ENCODE measurements at places on chromosomes 16 and 17. TPM values are rescaled to one million over a fixed set of nuclear protein-coding genes. Genes with fewer than 3 reads are reported as not detected.

Gene TNP2
- not detected for total RNA-seq

GRCh38 chr16:4798456-4798855 is 3.3 kb downstream of the SMIM22 start:
- DNase-seq = no peak

- no peak for DNase-seq
Measured at GRCh38 chr16:56931271-56931891, 561 bp upstream of the HERPUD1 start.

DNA sequence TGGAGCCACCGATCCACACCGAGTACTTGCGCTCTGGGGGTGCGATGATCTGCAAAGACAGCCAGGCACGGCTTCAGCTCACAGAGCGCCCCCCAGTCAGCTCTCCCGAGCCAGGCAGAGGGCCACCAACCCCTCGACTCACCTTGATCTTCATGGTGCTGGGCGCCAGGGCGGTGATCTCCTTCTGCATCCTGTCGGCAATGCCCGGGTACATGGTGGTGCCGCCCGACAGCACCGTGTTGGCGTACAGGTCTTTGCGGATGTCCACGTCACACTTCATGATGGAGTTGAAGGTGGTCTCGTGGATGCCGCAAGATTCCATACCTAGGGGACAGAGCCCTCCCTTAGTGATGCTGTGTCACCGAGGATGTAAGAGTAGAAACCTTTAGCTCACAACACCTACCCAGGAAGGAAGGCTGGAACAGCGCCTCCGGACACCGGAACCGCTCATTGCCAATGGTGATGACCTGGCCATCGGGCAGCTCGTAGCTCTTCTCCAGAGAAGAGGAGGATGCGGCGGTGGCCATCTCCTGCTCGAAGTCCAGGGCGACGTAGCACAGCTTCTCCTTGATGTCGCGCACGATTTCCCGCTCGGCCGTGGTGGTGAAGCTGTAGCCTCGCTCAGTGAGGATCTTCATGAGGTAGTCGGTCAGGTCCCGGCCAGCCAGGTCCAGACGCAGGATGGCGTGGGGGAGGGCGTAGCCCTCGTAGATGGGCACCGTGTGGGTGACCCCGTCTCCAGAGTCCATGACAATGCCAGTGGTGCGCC is 1.6 kb downstream of the ACTG1 start:
- DNase-seq = no peak

DNA sequence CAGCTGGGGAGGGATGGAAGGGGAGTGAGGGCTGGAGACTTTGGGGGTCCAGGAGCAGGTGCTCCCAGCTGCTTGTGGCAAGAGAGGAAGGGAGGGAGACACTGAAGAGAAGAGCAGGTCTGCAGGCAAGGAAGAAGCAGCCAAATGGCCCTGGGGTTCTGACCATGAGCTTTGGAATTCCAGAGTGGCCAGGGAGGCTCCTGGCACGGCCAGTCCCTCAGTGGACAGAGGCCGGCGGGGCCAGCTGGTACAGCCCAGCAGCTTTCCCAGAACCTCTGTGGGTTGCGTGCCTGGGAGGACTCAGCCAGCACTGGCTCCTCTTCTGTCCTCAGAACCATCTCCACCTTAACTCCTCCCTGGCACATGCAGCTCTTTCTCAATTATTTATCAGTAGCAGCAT is 233.0 kb downstream of the MSI2 start:
- DNase-seq = no peak

GRCh38 chr16:69179328-69180010 is 7.5 kb upstream of the SNTB2 start:
- DNase-seq = no peak

DNA sequence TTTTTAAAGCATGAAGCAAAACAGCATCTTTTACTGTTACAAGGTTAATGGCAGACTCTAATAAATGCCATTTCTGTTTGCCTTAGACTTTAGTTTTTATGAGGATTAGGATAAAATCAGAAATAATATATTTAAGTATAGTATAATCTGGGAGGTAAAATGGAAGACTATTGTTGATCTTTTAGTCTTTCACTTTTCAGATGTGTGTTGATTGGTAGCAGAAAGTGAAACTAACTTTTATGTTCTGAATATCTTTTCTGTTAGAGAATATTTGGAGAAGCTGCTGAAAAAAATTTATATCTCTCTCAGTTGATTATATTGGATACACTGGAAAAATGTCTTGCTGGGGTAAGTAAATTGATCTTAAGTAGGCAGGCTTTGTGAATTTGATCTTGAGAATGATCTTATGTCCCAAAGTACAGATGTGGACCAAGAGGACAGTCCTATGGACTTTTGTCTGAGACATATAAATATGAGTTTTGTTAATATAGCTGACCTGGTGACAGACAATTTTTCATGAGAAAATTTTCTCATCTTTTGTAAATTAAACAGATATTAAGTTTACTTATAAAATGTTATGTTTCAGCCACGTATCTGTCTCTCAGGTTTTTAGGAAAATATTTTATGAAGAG is 64.1 kb downstream of the NF1 start:
- DNase-seq = no peak

DNA sequence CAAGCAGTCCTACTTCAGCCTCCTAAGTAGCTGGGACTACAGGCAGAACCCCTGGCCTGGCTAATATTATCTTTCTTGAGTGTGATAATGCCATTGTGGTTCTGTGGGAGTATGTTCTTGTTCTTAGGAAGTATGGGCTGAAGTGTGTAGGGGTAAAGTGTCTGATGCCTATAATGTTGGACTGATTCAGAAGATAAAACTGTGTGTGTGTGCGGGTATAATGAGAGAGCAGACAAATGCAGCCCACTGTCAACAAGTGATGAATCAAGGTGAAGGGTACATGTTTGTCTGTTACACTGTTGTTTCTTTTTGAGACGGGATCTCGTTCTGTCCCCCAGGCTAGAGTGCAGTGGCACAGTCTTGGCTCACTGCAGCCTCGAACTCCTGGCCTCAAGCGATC is 127.5 kb downstream of the CLEC16A start:
- no peak for DNase-seq

DNA sequence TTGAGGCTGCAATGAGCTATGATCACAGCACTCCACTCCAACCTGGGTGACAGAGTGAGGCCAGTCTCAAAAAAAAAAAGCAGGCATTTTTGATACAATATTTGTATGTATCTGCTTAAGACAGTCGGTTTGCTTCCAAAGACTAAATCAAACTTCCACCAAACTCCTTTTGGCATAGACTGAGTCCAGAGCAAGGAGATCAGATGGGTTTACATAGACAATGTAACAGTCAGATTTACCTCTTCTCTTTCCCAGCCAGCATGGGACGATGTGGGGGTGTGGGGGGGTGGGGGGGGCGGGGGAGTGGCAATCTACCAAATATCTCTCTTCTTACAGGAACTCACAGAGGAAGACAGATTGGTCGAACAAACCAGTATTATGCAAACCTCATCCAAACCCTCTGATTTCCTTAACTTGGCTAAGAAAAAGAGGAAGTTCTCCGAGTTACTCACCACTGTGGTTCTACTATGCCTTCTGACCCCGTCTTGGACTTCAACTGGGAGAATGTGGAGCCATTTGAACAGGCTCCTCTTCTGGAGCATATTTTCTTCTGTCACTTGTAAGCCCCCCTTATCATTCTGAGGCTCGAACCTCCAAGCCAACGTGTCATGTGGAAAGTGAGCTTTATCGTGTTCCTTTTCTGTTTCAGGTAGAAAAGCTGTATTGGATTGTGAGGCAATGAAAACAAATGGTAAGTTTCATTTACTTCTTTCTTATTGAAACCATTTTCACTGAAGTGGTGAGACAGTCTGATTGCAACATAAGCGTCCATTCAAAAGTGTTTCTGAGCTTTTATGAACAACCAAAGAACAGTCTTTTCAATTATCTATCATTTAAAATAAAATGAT is at the start of gene MILR1:
Gene MILR1, plus strand, starts transcription at position 451 of the 848 bp plus-strand sequence. Its CDS starts 54 bp downstream, at position 505.
- no peak for DNase-seq

Data from neural crest cell (in vitro differentiated cells).